ENCODE measurements at places on chromosomes 11 and 22.

DNA sequence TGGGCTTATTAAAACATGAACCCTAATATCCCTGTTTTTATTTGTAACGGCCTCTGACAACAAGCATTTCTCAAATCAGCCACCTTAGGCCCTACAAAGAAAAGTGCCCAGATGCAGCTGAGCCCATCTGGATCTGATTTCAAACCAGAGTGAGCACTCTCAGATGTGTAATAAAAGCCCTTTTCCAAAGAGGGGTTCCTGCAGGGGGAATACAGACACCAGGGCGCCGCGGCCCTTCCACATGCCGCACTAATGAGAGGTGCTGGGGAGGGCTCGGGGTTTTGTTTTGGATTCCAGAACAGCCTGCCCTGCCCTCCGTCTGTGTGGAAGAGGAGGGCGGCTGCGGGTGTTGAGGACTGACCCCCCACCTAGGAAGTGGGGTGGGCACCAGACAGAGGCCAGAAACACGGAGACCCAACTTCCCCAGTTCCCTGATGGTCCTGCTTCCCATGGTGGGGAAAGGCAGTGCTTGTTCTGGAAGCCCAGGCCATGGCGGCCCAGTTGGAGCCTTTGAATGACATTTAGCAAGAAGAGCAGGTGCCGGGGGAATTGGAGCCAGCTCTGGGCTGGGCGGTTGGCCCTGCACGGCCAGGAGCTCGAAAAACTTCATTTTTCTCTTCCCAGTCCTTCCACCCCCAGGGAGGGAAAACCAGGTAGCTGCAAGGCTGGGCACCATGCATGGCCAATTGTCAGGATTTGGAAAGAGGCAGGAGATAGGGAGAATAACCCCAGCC lies 63.7 kb downstream of the MACROD1 start:
- DNase-seq = no peak

- DNase-seq = no peak
Measured at GRCh38 chr11:72271980-72272379, 28.0 kb upstream of the PHOX2A start.

- DNase-seq = no peak
Measured at GRCh38 chr11:20247591-20248007, 87.3 kb upstream of the DBX1 start.

DNA sequence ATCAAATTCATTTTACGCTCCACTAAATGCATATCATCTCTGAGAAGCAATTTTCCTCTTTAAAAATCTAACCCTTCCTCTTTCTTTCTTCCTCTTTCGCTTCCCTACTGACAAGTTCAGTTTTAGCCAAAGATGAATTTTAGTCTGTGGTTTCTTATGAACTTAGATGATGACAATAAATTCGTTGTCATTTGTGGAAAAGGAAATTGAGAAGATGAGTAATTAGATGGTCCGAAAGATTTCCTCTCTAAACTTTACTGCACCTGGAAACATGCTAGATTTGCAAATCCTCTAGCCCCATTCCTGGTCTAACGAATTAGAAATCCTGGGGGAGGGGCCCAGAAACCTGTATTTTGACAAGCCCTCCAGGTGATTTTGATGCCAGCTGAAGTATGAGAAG lies 855.4 kb upstream of the CHORDC1 start:
- no peak for DNase-seq

GRCh38 chr11:13366266-13367026 lies 88.9 kb downstream of the BMAL1 start:
- DNase-seq = no peak

DNA sequence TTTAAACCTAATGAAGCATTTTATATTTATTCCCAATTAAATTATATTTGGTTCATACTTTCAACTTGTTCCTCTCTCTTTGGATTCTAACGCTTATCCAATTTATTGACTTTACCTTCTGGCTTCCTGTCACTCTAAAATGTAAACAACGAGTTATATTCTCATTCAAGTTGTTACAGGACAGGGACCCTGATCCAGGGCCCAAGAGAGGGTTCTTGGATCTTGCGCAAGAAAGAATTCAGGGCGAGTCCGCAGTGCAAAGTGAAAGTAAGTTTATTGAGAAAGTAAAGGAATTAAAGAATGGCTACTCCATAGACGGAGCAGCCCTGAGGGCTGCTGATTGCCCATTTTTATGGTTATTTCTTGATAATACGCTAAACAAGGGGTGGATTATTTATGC lies 405.6 kb upstream of the API5 start:
- DNase-seq = no peak

All from activated T-cell treated with anti-CD3 and anti-CD28 coated beads for 48 hours (primary cell).